ENCODE measurements at places on chromosomes 5 and 9. TPM values are rescaled to one million over a fixed set of nuclear protein-coding genes. Genes with fewer than 3 reads are reported as not detected.

ACTBL2 gene
- 0.50 TPM for total RNA-seq

MRPL22 gene
- 58.1 TPM for total RNA-seq

DMXL1 gene
- 26.0 TPM for total RNA-seq

PCDHA1 gene
- not detected for total RNA-seq

FBXO4 gene
- total RNA-seq, result 8.0 TPM

OLFM1 gene
- total RNA-seq, result 0.33 TPM

SCGB3A2 gene
- not detected for total RNA-seq

CMYA5 gene
- 0.61 TPM for total RNA-seq

ELAVL2 gene
- 0.67 TPM for total RNA-seq

DRD1 gene
- not detected for total RNA-seq

- no peak for DNase-seq
These were observed 13.4 kb downstream of the ELOVL7 start for GRCh38 chr5:60830581-60831127.

DNA sequence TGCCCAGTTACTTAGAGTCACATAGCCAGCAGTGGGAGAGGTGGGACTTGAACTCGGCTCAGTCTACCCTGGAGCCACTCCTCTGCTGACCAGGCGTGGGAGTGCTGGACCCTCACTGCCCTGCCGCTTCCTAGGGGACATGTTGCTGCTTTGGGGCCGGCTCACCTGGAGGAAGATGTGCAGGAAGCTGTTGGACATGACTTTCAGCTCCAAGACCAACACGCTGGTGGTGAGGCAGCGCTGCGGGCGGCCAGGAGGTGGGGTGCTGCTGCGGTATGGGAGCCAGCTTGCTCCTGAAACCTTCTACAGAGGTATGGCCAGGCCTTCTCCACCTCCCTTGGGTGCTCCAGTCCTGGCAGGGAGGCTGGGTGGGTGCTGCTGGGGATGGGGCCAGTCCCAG, 3.4 kb upstream of the CACFD1 start:
- no peak for DNase-seq

- no peak for DNase-seq
These were observed 257.0 kb upstream of the PRR16 start for GRCh38 chr5:120207129-120207528.

DNA sequence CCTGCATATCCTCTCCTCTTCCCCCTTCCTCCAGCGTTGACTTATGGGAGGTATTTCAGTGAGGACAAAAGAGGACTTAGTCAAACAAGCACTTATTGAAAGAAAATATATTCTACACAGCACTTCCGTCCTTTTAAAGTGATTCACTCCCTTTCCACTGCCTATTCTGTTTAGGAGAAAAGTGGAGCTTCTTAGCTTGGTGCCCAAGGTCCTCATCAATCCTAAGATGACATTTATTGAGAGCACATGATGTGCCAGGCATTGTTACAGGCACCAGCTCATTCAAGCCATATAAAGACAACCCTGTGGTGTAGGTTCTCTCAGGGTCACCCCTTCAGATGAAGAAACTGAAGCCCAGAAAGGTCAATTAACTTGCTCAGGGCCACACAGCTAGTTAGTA, 95.9 kb downstream of the KCNIP1 start:
- DNase-seq, result no peak

GRCh38 chr9:34514816-34515215, 8.0 kb downstream of the ENHO start:
- DNase-seq, result no peak

DNA sequence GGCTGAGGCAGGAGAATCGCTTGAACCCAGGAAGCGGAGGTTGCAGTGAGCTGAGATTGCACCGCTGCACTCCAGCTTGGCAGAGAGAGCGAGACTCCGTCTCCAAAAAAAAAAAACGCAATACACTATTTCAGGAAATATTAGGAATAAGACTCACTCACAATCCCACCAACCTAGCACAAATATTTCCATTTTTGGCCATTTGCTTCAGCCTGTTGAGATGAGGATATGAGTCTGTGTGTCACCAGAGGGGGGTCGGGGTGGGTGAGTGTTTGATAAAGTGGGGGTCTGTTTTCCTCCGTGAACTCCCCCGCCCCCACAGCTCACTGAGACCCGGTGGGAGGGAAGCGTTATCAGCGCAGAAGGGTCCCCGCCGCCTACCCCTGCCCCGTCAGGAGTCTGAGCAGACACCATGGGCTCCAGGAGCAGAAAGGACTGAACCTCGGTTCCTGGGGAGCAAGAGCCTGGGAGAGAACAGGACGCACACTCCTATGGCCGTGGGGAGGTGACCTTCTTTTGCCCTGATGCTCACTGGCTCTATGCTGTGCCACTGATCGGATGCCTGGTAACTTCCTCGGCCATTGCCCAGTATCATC, 153.8 kb upstream of the PHYKPL start:
- DNase-seq, result no peak

DNA sequence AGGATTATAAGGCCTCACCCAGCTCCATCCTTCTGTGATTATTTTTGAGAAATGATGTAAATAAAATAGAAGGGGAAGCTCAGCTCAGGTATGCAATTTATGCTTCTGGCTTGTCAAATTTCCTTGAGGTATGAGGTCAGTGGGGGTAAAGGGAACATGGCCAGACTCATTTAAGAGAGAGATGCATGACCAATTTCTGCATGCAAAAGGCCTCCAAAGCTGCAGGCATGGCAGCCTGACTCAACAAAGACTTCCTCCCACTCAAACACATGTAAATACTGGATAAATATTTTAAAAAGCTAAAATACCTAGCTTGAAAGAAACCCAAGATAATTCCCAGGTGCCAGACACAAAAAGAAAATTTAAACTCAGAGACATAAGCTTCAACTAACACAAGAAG, 101.4 kb upstream of the SLC1A3 start:
- no peak for DNase-seq

GRCh38 chr5:87258507-87258906, 9.2 kb upstream of the RASA1 start:
- DNase-seq, result no peak

DNA sequence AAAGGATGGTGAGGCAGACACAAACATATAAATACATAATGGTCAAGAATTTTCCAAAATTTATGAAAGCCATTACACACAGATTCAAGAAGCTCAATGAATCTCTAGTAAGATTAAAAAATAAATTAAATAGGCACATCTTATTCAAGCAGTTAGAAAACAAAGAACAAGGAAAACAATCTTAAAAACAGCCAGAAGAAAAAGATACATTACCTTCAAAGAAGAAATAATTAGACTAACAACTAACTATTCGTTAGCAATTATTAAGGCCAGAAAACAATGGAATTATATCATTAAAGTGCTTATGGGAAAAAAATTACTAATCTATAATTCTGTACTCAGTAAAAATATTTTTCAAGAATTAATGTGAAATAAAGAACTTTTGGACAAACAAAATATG, 593.1 kb downstream of the EBF1 start:
- DNase-seq, result no peak

- DNase-seq, result no peak
These were observed 10.9 kb downstream of the RAPGEF1 start for GRCh38 chr9:131728961-131729360.

DNA sequence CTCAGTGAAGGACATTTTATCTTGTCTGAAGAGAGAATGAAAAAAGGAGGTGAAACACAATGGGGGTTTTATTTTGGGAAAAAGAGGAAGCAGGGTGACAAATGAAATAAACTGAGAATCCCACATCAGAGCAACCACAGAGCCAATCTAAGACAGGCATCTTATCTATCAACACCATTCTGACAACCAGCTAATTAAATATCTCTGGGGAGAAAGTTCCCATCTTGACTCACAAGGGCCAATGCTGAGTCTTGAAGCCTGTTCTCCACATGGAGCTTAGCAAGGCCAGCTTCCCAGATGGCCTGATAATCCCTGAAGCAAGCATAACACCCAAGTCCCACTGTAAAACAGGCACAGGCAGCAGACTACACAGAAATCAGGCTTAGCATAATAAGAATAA, 30.4 kb downstream of the DPYSL3 start:
- no peak for DNase-seq

- DNase-seq, result no peak
These were observed 29.9 kb downstream of the CD180 start for GRCh38 chr5:67166460-67167285.

GRCh38 chr5:141762790-141763368, 80.8 kb upstream of the ARAP3 start:
- DNase-seq, result no peak

DNA sequence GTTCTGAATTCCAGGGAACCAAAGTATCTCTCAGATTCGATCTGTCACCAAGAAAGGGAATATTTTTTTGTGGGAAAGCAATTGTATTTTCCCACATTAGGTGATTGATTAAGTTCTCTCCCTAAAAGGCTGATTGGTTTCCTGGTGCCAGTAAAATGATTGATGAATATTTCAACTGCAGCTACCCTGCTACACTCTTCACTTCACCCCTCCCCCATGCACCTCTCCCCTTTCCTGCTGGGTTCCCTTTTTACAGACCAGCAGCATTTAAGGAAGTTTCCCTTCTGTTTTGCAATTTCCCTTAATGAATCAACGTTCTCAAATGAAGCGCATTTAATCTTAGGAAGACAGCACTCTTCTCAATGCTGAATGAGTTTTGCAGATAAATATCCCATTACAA, 13.1 kb downstream of the NR6A1 start:
- DNase-seq, result no peak

DNA sequence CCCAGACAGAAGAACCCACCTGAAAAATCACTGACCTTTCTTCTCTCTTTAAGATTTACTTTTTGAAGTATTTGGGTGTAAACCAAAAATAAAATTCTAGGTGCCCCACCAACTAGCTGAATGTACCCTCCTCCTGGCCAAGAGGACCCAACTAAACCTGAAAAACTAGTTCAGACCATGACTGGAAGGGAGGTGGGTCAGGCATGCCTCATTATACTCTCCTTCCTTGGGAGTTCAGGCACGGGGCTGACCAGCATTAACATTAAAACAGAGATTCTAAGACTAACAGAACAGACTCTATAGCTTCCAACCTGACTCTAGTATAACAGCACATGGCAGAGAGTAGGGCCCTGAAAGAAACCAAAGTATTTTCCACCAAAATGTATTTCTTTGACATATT, 61.4 kb downstream of the CERT1 start:
- DNase-seq, result peak; percentile 16

All from mammary epithelial cell (primary cell).